ENCODE measurements at places on chromosomes 1 and 21.

- no peak overlapping the region for H3K27ac ChIP-seq
- no peaks in the 10 kb centered on the region for H3K27me3 ChIP-seq
- no peak for DNase-seq
- H3K4me3 ChIP-seq, result no peak overlapping the region
- no peaks in the 10 kb centered on the region for H3K36me3 ChIP-seq
These were observed 38.8 kb upstream of the RASAL2 start for GRCh38 chr1:178055093-178055492.

DNA sequence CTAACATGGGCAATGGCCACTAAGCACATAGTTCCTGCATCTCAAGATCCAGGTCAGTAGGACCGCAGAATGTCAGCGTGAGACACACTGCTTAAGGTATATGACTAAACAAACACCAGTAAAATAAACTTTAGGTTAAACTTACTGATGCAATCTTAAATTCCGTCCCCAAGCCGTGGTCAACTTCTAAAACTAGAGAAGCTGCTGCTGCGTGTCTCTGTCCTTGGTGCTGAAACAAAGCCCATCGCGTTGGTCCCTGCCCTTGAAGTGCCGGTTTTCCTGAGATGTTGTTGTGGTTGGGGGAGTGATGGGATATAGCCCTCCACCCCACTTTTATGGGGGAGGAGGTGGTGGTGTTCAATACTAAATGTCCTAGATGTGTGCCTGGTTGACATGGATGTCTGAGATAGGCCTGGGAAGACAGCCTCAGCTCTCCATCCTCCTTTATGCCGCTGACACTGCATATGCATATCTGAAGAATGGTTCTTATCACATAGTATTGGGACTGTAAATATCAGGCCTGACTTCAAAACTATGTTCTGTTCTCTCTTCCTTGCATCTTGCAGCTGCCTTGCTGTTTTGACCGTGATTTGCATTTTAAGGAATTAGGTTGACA is 72.0 kb upstream of the KCNA3 start:
- H3K4me3 ChIP-seq, result no peak overlapping the region
- H3K4me1 ChIP-seq, result no peaks in the 10 kb centered on the region
- H3K27me3 ChIP-seq, result peaks cover 17% of the 10 kb centered on the region
- DNase-seq, result peak; percentile 30
- no peaks in the 10 kb centered on the region for H3K36me3 ChIP-seq
- no peak overlapping the region for H3K27ac ChIP-seq

- no peaks in the 10 kb centered on the region for H3K36me3 ChIP-seq
- H3K27me3 ChIP-seq, result no peaks in the 10 kb centered on the region
- no peak overlapping the region for H3K27ac ChIP-seq
- H3K4me3 ChIP-seq, result no peak overlapping the region
- DNase-seq, result no peak
These were observed 5.6 kb upstream of the XKR8 start for GRCh38 chr1:27954186-27954585.

GRCh38 chr1:86704972-86705664 is 742 bp downstream of the SH3GLB1 start:
- peak overlapping the region; percentile 96 for H3K27ac ChIP-seq
- no peaks in the 10 kb centered on the region for H3K27me3 ChIP-seq
- peak overlapping the region; percentile 98 for H3K4me3 ChIP-seq
- DNase-seq, result no peak

DNA sequence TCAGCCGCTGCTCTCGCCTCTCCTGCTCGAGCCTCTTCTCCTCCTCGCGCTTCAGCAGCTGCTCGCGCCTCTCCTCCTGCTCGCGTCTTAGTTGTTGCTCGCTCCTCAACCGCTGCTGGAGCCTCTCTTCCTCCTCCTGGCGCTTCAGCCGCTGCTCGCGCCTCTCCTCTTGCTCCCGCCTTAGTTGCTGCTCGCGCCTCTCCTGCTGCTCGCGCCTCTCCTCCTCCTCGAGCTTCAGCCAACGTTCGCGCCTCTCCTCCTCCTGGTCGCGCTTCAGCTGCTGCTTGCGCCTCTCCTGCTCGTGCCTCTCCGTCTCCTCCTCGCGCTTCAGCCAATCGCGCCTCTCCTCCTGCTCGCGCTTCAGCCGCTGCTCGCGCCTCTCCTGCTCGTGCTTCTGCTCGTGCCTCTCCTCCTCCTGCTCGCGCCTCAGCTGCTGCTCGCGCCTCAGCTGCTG is 3.7 kb downstream of the TCHH start:
- peak; percentile 51 for DNase-seq
- no peak overlapping the region for H3K4me3 ChIP-seq
- peaks cover 4% of the 10 kb centered on the region for H3K36me3 ChIP-seq
- H3K4me1 ChIP-seq, result peaks cover 6% of the 10 kb centered on the region
- peaks cover 9% of the 10 kb centered on the region for H3K27me3 ChIP-seq
- no peak overlapping the region for H3K27ac ChIP-seq

GRCh38 chr1:151059109-151060006 is at the start of gene CDC42SE1:
TSS of gene CDC42SE1 (minus strand) at chr1:151059622. CDS start at chr1:151055730, 3,892 bp downstream.
- H3K4me1 ChIP-seq, result peaks cover 56% of the 10 kb centered on the region
- H3K36me3 ChIP-seq, result peaks cover 46% of the 10 kb centered on the region
- H3K27me3 ChIP-seq, result no peaks in the 10 kb centered on the region
- peak; percentile 93 for DNase-seq
- H3K27ac ChIP-seq, result peak within 1 kb of the TSS; percentile 95

- H3K4me1 ChIP-seq, result no peaks in the 10 kb centered on the region
- H3K27ac ChIP-seq, result no peak overlapping the region
- no peak overlapping the region for H3K4me3 ChIP-seq
These were observed 607.8 kb upstream of the B3GALT2 start for GRCh38 chr1:193794239-193794638.

DNA sequence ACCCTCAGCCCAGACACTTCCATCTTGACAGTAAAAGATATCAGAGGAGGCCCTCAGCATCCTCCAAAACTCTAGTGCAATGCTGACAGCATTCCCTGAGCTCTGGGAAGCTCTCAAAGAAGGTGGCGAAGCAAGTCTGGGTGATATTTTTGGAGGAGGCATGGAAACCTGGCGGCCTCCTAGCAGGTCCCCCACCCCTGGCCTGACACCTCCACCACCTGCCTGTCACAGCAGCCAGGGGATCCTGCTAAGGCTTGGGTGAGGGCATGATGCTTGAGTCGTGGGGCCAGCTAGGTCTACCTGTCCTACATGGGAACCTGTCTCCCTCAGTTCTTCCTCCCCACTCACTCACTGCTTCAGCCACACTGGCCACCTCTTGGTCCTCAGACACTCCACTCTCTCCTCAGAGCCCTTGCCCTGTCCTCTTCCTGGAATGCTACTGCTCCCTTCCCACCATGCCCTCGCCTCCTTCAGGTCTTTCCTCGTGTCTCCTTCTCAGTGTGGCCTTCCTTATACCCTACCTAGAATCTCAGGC is 8.5 kb downstream of the DHRS3 start:
- no peak for DNase-seq
- H3K4me1 ChIP-seq, result peaks cover 69% of the 10 kb centered on the region
- peak overlapping the region; percentile 75 for H3K27ac ChIP-seq
- H3K27me3 ChIP-seq, result no peaks in the 10 kb centered on the region
- no peak overlapping the region for H3K4me3 ChIP-seq
- peaks cover 92% of the 10 kb centered on the region for H3K36me3 ChIP-seq

- no peak overlapping the region for H3K4me3 ChIP-seq
- no peaks in the 10 kb centered on the region for H3K27me3 ChIP-seq
These were observed 53.6 kb downstream of the ERI3 start for GRCh38 chr1:44301442-44301841.

- no peaks in the 10 kb centered on the region for H3K4me1 ChIP-seq
- H3K4me3 ChIP-seq, result no peak overlapping the region
- no peaks in the 10 kb centered on the region for H3K36me3 ChIP-seq
- H3K27me3 ChIP-seq, result no peaks in the 10 kb centered on the region
These were observed 72.0 kb downstream of the GDAP2 start for GRCh38 chr1:117857418-117857817.

DNA sequence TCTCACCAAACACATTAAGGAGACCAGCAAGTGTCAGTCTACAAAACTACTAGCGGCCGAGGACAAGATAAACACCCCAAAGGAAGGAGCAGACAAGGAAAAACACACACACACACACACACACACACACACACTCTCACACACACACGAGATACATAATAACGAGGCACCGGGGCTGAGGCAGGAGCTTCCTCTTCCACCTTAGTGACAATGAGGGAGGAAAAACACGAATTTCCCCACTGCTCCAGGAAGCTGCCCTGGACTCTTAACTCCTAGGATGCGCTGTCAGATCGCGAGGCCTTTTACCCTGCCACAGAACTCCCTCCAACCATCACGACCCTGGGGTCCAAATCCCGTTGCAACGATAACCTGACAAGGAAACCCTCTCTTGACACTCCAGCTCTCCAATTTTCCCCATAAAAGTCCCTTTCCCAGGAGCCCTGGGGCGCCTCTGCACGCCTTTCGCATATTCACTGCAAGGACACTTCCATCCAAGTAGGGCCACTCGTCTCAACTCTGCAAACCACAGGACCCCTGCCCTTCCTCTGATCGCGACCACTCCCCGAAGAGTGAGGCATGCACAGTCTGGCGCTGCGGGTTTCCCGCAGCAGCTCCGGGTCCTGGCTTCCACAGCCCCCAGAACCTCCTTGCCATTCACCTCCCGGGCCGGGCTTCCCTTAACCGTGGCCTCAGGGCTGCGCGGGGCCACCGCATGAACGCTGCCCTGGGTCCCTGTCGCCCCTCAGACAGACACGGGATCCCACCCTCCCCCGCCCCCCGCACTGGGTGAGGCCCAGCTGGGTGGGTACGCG is 581 bp downstream of the ETV3 start:
- peaks cover 43% of the 10 kb centered on the region for H3K36me3 ChIP-seq
- no peak for DNase-seq
- H3K27ac ChIP-seq, result peak overlapping the region; percentile 91
- H3K4me3 ChIP-seq, result peak overlapping the region; percentile 98
- H3K4me1 ChIP-seq, result peaks cover 81% of the 10 kb centered on the region

DNA sequence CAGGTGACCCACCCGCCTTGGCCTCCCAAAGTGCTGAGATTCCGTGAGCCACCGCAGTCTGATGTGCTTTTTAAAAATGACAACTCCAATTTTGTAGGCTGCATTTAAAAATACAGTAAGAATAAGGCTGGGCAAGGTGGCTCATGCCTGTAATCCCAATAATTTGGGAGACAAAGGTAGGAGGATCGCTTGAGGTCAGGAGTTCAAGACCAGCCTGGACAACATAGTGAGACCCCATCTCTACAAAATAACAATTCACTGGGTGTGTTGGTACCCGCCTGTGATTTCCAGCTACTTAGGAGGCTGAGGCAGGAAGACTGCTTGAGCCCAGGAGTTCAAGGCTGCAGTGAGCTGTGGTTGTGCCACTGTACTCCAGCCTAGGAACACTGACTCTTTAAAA is 23.4 kb downstream of the SLC19A2 start:
- peaks cover 5% of the 10 kb centered on the region for H3K36me3 ChIP-seq
- H3K4me1 ChIP-seq, result peaks cover 11% of the 10 kb centered on the region
- no peak for DNase-seq
- peaks cover 12% of the 10 kb centered on the region for H3K27me3 ChIP-seq

- H3K36me3 ChIP-seq, result no peaks in the 10 kb centered on the region
- H3K27me3 ChIP-seq, result no peaks in the 10 kb centered on the region
- DNase-seq, result no peak
- no peaks in the 10 kb centered on the region for H3K4me1 ChIP-seq
- H3K4me3 ChIP-seq, result no peak overlapping the region
- H3K27ac ChIP-seq, result no peak overlapping the region
These were observed 8.6 kb upstream of the MT1HL1 start for GRCh38 chr1:237012788-237013383.

DNA sequence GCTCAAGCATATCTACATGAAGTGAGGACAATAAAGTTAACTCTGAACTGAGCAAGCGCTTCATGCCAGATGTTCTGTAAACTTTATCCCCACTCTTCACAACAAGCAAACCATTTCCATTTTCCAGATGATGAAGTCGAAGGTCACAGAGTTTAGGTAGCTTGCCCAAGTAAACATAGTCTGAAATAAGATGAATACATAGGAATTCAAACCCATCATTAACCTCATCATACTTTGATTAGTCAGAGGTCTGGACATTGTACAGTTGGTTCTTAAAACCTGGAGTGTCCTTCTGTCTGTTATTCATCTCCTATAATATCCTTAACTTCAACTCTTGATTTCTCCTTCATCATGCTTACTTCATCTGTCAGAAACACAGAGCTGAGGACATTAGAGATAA is 180.3 kb upstream of the C8B start:
- no peak overlapping the region for H3K4me3 ChIP-seq
- no peak for DNase-seq
- no peak overlapping the region for H3K27ac ChIP-seq

GRCh38 chr1:246533371-246533905 is 26.4 kb upstream of the SMYD3 start:
- no peaks in the 10 kb centered on the region for H3K27me3 ChIP-seq
- H3K36me3 ChIP-seq, result no peaks in the 10 kb centered on the region
- H3K4me1 ChIP-seq, result no peaks in the 10 kb centered on the region
- DNase-seq, result no peak
- H3K4me3 ChIP-seq, result no peak overlapping the region
- H3K27ac ChIP-seq, result no peak overlapping the region

DNA sequence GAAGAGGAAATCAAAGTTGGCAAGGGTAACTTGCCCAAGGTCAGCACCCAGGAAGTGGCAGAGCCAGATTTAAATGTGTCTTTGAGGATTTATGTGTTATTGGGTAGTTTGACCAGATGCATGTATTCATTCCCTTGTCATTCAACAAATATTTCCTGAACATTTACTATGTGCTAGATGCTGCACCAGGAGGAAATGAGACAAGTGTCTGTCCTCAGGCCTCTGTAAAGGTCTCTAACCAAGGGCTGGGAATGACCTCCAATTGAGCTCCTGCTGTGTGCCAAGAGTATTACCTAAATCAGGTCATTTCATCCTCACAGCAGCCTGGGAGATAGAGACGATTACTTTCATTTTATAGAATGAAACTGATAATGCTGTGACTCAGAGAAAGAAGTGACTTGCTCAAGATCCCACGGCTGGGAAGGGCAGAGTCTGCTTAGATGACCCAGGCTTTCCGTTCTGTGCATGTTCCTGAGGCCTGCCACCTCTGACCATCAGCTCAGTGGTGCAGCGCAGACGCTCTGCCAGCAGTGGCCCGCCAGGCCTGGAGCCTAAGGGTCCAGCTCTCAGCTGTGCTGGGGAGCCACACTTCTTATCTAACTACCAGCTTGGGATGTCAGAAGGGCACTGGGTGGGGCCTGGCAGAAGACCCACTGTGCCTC is 3.5 kb upstream of the TTC22 start:
- peaks cover 27% of the 10 kb centered on the region for H3K4me1 ChIP-seq
- H3K36me3 ChIP-seq, result no peaks in the 10 kb centered on the region
- H3K27me3 ChIP-seq, result no peaks in the 10 kb centered on the region
- H3K27ac ChIP-seq, result peak overlapping the region; percentile 15

GRCh38 chr1:22705586-22705985 is 5.1 kb upstream of the EPHB2 start:
- H3K36me3 ChIP-seq, result no peaks in the 10 kb centered on the region
- peaks cover 2% of the 10 kb centered on the region for H3K4me1 ChIP-seq
- H3K27ac ChIP-seq, result no peak overlapping the region
- no peak for DNase-seq
- peaks cover 36% of the 10 kb centered on the region for H3K27me3 ChIP-seq
- no peak overlapping the region for H3K4me3 ChIP-seq

Measured in activated naive CD8-positive, alpha-beta T cell treated with anti-CD3 and anti-CD28 coated beads for 36 hours (primary cell).